CD4-positive, alpha-beta T cell treated with Interleukin-12 subunit alpha and Interleukin-12 subunit beta, for 1 hour (primary cell): ENCODE measurements at places on chromosomes 5 and 9.

DNA sequence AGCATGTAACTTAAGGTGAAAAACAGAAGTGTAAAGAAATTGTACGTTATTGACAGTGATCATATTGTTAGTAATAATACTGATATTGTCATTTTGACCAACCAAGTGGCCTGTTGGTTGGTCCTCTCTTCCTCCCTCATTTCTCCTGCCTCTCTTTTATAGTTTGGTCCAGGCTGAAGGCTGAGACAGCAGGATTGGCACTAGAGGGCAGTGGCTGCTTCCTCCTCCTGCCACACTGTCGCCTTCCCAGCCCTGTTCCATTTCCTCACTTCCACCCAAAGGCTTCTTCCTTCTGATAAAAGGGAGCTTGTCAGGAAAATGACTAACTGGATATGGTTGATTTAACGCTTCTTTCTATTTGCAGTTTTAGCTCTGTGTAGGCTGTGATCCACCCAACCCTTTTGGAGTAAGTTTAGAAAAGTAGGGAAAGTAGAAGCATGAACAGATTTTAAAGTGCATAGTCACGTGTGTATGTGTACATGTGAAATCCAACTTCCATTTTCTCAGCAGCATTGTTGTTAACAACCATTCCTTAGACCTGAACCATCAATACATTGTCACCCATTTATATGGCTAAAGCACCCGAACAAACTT, 35.6 kb downstream of the PTCD2 start:
- DNase-seq, result no peak

GRCh38 chr5:110768138-110768860, 29.5 kb downstream of the SLC25A46 start:
- no peak for DNase-seq

DNA sequence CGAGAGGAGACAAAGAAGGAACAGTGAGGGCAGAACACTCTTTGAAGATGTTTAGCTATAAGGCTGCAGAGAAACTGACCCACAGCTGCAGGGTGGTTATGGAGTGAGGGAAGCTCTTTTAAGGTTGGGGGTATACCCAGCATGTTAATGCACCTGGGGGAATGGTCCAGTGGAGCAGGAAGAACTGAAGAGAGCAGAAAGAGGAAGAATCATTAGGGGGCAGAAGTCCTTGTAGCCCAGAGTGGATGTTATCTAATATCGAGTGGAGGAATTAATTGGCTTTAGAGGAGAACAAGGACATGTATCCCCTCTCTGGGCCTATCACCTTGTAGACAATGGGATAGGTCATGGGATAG, 7.7 kb downstream of the IL4 start:
- no peak for DNase-seq

- DNase-seq, result no peak
Observed at GRCh38 chr5:38466424-38467189, 89.8 kb downstream of the LIFR start.

DNA sequence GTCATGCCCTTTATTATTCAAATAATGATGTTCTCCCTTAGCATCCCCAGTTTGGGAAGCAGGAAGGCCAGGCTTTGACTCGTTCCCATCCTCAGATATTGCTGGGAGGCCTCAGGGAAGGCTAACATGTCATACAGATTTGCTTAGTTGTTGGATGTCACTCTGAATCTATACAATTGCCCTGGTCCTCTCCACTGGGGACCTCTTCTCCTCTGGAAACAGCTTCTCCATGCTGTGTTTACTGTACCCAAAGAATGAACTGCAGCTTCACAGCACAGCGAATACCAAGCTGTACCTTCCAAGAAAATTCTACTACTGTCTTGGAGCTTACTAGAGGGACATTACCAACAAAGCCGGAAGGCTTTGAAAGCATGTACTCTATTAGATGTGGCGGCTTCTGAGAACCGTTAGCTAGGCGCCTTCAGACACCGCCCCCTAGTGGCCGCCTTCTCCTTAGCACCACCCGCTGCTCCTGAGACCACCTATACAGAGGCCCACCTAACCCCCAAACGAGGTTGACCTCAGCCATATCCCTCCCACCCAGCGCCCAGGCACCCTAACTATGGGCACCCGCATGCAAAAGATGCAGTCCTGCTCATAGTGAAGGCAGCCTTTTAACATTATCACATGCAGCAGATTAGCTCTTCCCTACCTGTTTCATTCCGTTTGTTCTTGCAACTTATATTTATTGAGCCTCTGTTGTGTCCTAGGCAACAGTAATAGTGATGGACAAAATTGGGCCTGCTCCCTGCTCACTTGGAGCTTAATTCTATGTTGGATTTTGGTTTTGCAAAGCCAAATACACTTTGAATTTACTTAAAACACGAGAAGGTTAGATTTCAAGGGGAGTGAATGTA, 34.9 kb upstream of the FOXI1 start:
- DNase-seq, result no peak
